Upper lobe of right lung (tissue), 1 donor: ENCODE measurements at places on chromosomes 1 and 21. TPM values are rescaled to one million over a fixed set of nuclear protein-coding genes. Genes with fewer than 3 reads are reported as not detected.

ILDR2 gene
- 0.98 TPM for total RNA-seq

LRRIQ3 gene
- total RNA-seq = 0.67 TPM

GRCh38 chr1:56788588-56788987, 30.6 kb downstream of the FYB2 start:
- H3K27ac ChIP-seq = no peak overlapping the region
- no peak overlapping the region for H3K4me3 ChIP-seq
- no peaks in the 10 kb centered on the region for H3K36me3 ChIP-seq
- H3K27me3 ChIP-seq = no peaks in the 10 kb centered on the region
- peak; percentile 61 for DNase-seq

DNA sequence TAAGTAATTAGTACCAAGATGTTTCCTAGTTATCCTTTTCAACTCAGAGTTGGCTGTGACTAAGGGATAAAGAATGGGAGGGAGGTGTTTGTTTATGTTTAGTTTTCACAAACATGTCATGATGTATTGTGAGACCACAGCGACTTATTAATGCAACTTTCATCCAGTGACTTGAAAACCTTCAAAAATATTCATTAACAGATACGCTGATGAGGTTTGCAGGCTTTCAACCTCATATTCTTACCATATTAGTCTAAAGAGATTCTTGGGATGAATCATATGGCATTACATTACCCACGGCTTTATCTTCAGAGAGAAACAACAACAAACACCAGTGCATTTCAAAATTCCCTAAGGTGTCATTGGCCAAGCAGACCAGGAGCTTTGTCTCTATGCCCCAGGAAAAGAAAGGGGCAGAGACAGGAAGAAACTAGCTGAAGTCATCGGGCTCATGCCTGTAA, 36.4 kb downstream of the PALMD start:
- no peak for DNase-seq
- H3K4me3 ChIP-seq = no peak overlapping the region
- H3K4me1 ChIP-seq = no peaks in the 10 kb centered on the region
- H3K36me3 ChIP-seq = no peaks in the 10 kb centered on the region
- no peak overlapping the region for H3K27ac ChIP-seq

GRCh38 chr1:80365359-80366021, 1359.0 kb upstream of the ADGRL4 start:
- no peaks in the 10 kb centered on the region for H3K36me3 ChIP-seq
- H3K4me3 ChIP-seq = no peak overlapping the region
- no peaks in the 10 kb centered on the region for H3K4me1 ChIP-seq
- no peak overlapping the region for H3K27ac ChIP-seq

DNA sequence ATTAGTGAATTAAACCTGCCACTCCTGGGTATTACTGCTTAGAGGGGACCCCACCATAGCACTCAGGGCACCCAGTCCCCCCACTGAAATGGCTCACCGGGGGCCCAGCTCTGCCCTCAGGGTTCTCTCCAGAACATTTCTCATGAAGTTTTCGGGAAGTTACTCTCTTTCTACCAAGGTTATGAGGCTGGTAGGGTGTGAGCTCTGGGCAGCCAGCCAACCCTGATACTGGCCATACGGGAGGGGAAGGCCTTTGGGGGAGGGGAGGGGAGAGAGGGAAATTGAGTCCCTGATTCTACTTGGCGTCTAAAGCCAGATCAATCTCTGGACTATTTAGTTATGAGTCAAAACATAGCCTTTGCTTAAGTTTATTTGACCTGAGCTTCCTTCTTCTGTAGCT, 12.9 kb upstream of the PDE9A start:
- no peak overlapping the region for H3K27ac ChIP-seq
- peaks cover 10% of the 10 kb centered on the region for H3K4me1 ChIP-seq
- no peak overlapping the region for H3K4me3 ChIP-seq
- no peaks in the 10 kb centered on the region for H3K27me3 ChIP-seq
- DNase-seq = no peak

GRCh38 chr21:31416465-31416864, 72.4 kb upstream of the TIAM1 start:
- H3K27ac ChIP-seq = no peak overlapping the region
- no peaks in the 10 kb centered on the region for H3K36me3 ChIP-seq
- no peak for DNase-seq
- no peaks in the 10 kb centered on the region for H3K27me3 ChIP-seq
- H3K4me1 ChIP-seq = no peaks in the 10 kb centered on the region

DNA sequence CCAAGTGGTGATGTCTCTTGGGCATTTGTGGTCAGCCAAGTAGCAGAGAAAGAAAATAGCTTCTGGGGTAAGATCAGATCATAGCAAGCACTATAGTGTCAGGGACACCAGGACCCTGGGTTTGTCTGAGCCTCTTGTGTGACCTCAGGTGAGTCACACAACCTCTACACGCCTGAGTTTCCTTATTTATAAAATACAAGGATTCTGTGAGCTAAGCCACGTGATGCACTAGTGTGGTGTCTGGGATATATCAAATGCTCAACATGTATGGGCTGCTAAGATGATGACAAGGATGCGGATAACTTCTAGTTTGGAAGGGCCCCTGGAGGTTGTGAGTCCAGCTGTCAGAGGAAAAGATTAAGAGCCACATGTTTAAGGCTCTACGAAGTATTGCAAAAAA, 24.5 kb upstream of the ZNF436 start:
- H3K4me3 ChIP-seq = no peak overlapping the region
- no peak for DNase-seq
- H3K36me3 ChIP-seq = no peaks in the 10 kb centered on the region
- no peaks in the 10 kb centered on the region for H3K27me3 ChIP-seq

GRCh38 chr1:167605576-167605975, 24.5 kb upstream of the RCSD1 start:
- no peak for DNase-seq
- H3K27ac ChIP-seq = no peak overlapping the region
- H3K4me3 ChIP-seq = no peak overlapping the region
- H3K4me1 ChIP-seq = peaks cover 16% of the 10 kb centered on the region
